ENCODE measurements at places on chromosomes 6 and 20.

DNA sequence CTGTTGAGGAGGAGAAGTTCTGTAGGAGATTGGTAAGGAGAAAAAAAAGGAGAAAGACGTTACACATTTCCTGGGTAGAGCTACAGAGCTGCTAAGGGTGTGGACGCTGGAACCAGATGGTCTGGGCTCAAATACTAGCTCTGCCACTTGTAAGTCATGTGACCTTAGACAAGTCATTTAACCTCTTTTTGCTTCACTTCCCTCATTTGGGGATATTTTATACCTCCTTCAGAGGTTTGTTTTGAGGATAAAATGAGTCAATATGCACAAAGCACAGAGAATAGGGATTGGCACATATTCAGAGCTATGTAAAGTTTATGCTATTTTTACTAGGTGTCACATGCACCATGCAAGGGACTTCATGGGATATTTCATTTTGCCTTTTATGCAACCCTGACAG is 708.8 kb downstream of the DHX35 start:
- DNase-seq = no peak

- DNase-seq = no peak
Measured at GRCh38 chr6:130105996-130106704, 87.8 kb downstream of the L3MBTL3 start.

DNA sequence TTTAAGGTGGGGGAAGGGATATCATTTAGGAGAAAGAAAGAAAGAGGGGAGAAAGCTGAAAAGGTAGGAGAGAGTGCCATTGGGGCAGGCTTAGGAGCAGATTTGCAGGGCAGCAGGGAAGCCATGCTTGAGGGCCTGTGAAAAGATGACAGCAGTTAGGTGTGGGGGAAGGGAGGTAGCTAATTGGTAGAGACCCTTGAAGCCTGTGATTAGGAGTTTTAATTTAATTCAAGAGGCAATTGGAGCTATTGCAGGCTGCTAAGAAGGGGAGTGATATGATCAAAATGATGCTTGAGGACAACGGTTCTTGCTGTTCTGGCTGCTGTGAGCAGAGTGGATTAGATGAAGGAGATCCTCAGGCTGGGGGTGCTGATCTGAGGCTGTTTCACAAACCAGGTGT is 24.5 kb upstream of the SEC63 start:
- no peak for DNase-seq

- no peak for DNase-seq
Measured at GRCh38 chr6:141635621-141636020, 497.1 kb upstream of the GJE1 start.

DNA sequence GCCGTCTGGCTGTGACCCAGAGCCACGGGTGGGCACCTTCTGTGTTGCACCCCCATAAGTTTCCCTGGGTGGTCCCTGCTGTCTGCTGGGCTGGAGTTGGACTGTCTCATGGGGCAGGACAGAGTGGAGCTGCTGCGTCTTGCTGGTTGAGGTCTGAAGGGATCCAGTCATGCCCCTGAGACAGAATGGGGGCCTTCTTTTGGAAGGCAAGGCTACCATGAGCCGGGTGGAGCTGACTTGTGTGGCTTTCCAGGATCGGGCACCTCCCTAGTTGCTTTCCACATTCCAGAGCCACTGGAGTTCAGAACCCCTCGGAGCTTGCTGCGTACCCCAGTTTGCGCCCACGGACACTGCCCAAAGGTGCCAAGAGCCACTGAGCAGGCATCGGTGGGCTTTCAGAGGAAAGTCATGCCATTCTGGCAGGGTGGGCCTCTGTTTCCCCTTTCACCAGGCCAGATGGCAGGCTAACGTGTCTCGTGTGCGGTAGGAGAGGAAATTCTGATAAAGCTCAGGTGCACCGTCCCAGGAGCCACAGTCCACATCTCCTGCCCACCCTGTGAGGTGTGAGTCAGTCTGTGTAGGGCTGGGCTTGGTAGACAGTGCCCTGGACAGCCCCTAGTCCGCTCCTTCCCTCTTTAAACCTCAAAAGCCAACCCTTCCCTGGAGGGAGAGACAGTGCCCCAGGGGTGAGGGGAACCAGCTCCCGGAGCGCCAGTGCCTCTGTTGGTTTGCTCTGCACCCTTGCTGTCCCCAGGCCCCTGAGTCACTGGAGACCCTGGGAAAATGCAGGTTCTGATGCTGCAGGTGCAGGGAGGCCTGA is 125.3 kb downstream of the SYCP2 start:
- DNase-seq = peak; percentile 36

GRCh38 chr20:63309261-63310071 is 16.5 kb downstream of the COL20A1 start:
- DNase-seq = no peak

- no peak for DNase-seq
Measured at GRCh38 chr6:37987018-37987417, 167.5 kb downstream of the ZFAND3 start.

- DNase-seq = no peak
Measured at GRCh38 chr6:107122748-107123147, 7.4 kb upstream of the BEND3 start.

DNA sequence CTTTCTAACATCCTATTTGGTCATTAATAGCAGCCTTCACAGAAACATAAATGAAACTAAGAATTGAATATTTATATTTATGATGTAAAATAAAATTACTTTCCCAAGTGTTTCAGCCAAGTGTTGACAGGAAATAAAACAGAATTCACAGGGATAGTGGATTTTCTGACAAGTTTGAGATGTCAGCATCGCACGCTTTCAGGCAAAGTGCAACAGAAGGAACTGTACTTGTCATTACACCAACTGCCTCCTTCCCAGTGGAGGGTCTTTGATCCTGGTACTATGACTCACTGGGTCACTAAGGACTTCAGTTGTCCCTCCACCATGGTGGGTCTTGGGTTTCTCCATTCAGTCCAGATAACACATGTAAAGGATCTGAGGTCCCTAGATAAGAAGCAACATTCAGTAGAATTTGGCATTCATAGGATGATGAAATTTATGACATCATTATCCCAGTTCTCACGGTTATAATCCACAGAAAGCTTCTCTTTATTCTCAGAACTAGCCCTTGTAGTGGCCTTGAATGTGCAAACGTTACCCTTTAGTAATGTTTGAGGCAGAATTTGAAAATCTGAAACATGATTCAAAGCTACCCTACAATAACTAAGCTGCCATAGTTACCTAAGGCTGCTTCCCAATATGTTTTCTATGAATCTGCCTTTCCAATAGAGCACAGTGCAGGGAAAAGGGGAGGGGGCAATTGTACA is 3.8 kb upstream of the TNFAIP3 start:
- no peak for DNase-seq

Data from right atrium auricular region (tissue), 2 donors.